ENCODE measurements at places on chromosomes 3 and 15. TPM values are rescaled to one million over a fixed set of nuclear protein-coding genes. Genes with fewer than 3 reads are reported as not detected.
A peak's percentile ranks its signal among the peaks of the same experiment; 100 is the strongest.

Gene MAP2K1
- polyA plus RNA-seq, result 61.3 TPM

Gene SLC12A1
- not detected for polyA plus RNA-seq

Gene AP3B2
- 78.1 TPM for polyA plus RNA-seq

- no peak for DNase-seq
These were observed 36.3 kb upstream of the MEIS2 start for GRCh38 chr15:37136666-37137065.

- DNase-seq, result peak; percentile 2
These were observed 132.4 kb downstream of the SNRK start for GRCh38 chr3:43418601-43419272.

GRCh38 chr15:38401701-38402100, 52.2 kb upstream of the FAM98B start:
- DNase-seq, result no peak

DNA sequence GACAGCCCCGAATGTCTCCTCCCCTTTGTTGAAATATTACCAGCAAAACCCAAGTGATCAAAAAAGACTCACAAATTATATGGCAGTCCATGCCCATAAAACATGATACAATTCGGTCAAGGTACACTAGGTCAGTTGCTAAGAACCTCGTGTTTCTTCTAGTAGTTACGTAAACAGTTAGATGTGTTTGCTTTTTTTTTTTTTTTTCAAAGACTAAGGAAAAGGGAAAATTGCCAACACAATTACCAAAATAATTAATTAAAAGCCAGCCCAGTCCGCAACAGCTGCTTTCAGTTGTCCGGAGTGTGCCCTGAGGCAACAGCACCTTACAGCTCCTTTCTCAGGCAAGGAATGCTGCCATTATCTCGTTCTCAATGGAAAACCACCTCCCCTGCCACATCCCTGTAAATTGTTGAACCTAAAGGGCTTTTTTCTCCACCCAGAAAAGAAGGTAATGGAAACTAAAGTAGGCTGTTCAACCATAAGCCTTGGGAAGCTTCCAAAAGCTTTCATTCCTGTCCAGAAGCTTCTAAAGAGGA, 129.2 kb upstream of the TSC22D2 start:
- no peak for DNase-seq

- DNase-seq, result no peak
These were observed 107.7 kb downstream of the MYO5A start for GRCh38 chr15:52421029-52421428.

DNA sequence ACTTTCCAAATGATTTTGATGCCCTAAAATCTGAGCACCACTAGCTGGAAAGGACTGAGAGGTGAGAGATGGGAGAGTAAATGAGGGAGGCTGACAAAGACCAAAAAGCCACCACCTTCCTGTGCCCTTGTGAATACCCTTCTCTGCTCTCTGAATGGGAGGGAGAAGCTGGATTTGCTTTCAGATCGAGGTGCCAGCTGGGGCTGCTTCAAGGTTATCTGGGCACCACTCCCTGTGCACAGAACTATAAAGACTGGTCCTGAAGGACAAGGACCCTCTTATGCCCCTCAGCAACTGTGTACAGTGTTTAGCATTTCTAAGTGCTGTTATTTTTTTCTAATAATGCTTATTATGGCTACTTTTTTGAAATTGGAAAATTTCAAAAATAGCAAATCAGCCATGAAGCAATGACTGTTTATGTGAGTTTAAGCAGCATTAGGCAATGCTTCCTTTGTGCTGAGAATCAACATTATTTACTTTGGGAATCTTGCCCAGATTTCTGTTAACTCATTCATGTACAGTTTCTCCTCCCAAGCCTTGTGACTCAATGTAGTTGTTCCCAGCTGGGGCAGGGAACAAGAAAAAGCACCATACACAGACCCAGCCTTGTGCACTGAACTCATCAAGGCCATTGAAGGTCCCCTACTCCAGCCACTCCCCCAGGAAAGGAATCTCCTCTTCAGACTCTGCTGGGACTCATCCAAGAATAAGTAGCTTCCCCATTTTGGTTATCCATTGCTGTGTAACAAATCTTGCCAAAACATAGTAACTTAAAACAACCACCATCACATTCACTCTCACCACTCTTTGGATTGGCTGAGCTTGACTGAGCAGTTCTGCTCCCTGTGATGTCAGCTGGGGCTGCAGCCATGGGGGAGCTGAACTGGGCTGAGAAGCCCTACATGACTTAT, 37.3 kb upstream of the CDV3 start:
- DNase-seq, result peak; percentile 58

DNA sequence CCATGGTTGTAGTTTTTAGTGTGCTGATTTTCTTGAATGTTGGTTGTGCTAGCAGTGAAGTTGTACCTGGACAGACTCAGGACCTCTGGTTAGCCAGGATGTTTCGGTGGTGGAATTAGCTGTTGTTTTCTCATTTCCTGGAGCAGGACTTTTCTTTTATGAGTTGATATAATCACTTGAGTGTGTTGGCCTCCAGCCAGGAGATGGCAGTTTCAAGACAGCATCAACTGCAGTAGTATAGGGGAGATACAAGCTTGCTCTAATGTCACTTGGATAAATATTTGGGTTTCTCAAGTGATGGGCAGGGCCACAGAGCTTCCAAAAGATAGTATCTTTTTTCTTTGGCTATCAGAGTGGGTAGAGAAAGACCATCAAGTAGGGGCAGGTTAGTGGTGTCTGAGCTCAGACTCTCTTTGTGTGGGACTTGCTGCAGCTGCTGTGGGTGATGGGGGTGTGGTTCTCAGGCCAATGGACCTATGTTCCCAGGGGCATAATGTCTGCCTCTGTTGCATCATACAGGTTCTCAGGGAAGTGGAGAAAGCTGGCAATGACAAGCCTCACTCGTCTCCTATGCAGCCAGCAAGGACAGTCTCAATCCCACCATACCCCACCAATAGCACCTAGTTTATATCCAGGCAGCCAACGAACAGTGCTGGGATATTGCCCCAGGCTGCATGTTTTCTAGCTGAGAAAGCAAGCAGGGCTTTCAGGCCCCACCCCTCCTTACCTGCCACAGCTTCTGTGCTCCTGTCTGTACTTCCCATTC, 14.6 kb upstream of the OR5K2 start:
- DNase-seq, result no peak

DNA sequence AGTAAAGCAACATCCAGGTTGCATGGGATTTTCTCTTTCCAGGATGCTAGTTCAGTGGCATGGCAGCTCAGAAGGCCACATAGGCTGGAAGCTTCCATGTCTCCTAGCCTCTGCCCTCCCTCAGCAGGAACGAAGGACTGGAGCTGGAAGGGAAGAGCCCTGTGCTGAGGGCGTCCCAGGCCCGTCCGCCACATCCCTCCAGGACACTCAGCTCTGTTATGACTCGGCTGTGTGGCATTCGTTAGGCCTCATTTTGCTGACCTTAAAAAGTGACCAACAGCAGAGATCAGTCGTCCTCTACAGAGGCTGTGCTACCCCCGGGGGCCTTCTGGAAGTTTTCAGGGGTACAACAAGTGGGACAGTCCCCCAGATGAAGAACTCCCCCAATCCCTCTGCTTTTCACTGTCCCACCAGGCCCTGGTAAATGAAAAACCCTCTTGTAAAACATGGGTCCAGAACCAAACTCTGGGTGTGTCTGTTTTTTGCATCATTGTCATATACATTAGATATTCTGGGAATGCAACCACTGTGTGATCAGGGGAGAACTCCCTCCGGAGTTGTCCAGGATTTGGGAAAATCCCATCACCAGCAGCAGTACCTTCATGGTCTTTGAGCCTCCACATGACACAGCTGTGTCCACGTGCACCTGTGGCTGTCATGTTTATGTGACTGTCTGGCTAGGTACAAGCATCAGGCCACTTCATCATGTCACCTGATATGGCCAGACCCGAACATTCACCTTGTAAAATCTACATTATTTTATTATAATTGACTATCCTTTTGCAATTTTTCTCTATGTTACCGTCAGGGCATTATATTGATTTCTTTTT, 149.9 kb downstream of the OR4M2 start:
- no peak for DNase-seq

DNA sequence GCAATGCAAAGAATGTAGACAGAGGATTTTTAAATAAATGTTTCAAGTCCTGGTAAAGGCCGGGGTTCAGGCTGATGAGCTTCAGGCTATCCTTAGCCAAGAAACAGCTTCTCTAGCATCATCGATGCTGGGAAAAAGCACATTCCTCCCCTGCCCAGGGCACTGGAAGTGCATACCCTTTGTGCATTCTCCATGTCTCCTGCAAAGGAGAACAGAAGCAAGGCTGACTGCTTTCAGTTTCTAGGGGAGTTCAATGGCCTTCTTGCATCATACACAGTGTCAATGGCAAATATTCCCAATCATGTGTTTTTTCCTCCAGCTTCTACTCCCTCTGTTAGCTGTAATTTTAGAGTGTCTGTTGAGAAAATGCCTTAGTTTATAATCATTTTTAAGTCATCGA, 59.9 kb downstream of the GPR176 start:
- DNase-seq, result no peak

DNA sequence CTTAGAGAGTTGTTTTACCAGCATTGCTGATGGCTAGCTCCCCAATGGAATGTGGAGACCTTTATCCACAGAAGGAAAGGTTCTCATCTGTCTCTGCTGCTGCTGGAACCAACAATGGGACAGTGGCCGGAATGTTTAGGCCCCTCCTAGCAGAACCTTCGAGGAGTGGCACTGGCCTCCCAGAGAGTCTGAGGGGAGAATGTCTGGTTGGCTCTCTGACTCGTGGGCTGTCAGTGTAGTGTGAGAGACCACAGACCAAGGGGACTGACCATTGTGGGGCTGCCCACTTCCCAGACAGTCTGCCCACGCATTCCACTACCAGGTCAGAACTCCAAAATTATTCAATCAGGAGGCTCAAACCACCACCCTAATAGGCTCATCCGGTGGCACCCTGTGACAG, 5.1 kb downstream of the RASL12 start:
- no peak for DNase-seq

DNA sequence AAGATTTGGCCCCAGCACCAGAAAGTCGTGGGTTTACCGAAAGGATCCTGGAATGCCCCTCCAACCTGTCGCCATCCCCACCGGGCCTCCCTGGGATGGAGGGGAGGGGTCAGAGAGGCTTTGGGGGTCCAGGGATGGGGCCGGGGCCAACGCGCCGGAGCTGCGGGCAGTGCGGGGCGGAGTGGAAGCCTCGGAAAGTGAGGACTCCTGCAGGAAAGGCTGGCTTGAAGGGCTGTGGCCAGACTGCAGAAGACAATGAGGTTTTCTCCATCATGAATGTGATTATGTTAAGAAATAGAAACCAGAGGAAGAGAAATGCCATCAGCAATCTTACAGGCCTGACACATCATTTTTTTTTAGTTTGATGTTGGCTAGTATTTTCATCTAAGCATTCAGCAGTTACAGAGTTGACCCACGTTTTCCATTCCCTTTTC, 738 bp downstream of the YEATS2 start:
- peak; percentile 72 for DNase-seq

GRCh38 chr3:196981657-196982056, 13.0 kb upstream of the PIGZ start:
- no peak for DNase-seq
